ENCODE measurements at places on chromosomes 1 and 21.

- no peak for DNase-seq
Observed at GRCh38 chr1:182890927-182891610, 51.9 kb downstream of the DHX9 start.

DNA sequence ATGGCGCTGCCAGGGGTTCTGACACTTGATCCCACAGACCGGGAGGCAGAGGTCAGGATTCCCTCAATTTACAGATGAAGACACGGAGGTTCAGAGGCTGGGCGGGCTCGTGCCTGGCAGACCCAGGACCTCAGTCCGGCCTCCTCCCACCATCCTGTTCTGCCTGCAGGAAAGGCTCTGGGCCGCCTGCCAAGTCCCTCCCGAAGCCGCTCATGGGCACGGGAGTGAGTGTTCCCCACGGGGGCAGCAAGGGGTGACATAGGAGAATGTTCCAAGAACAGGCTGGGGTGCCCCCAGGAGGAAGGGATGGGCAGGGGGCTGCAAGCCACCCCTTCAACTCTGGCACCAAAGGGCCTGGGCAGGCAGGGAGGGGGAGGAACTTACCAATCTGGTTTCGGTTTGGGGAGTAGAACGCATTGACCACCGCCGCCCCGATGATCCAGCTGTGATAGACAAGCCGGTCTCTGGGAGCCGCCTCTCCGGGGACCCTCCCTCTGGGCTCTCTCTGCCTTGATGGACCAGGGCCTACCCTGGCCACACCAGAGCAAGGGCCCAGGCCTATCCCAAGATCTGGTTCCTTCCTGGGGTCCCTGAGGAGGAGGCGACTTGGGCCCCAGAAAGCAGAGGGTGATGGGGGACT, 7.5 kb downstream of the PRXL2B start:
- no peak for DNase-seq

DNA sequence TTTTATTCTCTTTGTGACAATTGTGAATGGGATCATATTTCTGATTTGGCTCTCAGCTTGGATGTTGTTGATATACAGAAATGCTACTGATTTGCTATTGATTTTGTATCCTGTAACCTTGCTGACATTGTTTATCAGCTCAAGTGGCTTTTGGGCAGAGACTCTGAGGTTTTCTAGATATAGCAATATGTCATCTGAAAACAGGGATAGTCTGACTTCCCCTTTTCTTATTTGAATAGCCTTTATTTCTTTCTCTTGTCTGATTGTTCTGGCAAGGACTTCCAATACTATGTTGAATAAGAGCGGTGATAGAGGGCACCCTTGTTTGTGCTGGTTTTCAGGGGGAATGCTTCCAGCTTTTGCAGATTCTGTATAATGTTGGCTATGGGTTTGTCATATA, 150.8 kb downstream of the FASLG start:
- DNase-seq, result no peak

- no peak for DNase-seq
Observed at GRCh38 chr1:153231785-153232184, 14.4 kb downstream of the PRR9 start.

- DNase-seq, result no peak
Observed at GRCh38 chr21:41446586-41446985, 20.5 kb downstream of the MX1 start.

DNA sequence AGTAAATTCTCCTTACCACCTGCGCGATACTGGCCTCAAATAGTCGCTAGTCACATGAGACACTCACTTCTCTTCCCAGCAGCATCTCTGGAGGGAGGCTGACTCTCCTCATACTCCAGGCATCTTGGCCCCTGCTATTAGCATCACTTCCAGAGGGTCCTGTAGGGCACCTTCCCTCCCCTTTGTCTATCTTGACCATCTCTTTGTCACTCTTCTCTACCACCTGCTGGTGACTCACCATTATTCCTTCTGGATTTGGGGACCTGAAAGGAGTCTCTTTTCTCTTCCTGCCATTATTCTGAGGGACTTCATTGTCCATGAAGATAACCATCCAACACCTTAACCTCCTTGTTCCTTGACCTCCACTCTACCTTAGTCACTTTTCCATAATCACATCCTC, 31.7 kb upstream of the GPR37L1 start:
- DNase-seq, result no peak

DNA sequence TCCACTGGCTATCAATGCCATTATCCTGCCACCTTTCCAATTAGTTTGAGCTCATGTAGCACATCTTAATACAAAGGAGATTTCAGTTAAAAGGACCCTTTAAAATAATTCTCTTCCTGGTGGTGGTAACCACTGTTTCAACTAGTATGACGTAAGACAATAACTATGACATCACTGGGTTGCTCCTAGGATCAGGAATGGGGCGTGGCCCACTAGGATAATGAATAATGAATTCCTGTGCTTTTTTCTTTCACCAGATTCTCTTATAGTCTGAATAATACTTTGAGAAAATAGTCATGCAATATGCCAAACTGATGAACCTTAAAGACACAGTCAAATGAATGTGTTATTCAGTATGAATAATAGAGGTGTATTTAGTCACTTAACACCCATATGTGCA, 10.6 kb upstream of the KIFAP3 start:
- no peak for DNase-seq

DNA sequence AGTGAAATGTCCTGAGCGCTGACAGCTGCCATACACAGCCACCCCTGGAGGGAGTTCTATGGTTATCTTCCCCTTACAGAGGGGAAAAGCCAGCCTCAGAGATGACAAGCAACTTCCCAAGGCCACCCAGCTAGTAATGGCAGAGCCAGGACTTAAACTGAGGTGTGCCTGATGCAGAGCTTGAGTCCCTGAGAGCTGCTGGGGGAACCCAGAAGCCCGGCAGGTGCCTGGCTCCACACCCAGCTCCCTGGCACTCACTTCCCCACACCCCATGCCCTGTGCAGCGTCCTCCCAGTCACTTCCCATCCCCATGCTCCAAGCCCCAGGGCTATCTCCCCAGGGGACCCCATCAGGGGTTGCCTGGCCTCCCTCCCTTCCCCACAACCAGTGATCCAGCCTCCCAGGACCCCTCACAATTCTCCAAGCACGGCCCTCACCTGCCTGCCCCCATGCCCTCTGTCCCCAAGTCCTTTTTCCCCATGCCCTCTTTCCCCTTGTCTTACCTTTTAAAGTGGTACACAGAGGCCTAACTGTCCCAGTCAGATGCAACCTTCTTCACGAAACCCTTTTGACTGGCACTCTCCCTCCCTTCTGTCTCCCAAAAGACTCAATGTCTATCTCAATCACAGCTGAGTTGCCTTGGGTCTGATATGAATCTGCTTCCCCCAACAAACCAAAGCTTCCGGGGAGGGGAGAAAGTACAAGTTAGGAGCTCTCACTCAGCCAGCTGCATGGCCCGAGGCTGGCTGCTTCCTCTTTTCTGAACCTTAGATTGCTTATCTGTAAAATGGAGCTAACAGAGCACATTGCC, 39.8 kb upstream of the LRP8 start:
- no peak for DNase-seq

DNA sequence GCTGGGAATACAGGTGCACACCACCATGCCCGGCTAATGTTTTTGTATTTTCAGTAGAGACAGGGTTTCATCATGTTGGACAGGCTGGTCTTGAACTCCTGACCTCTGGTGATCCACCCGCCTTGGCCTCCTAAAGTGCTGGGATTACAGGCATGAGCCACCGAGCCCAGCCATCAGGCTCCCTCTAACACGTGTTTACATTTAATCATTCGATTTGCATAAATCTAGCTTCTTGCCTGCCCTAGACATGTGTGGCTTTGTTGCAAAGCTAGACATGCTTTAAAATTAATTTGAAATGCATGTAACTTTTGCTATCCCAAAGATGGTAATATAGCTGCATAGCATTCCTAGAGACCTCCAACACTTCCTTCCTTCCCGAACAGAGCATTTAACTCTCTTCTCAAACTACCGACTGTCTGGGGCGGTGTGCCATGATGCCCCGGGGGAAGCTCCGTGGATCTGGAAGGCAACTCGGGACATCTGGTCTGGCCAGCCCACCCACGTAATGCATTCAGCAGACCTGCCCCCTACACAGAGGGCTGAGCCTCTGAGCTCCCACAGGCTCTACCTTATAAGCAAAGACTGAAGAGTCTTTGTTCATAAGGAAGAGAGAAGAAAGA, 34.6 kb upstream of the NID1 start:
- no peak for DNase-seq

DNA sequence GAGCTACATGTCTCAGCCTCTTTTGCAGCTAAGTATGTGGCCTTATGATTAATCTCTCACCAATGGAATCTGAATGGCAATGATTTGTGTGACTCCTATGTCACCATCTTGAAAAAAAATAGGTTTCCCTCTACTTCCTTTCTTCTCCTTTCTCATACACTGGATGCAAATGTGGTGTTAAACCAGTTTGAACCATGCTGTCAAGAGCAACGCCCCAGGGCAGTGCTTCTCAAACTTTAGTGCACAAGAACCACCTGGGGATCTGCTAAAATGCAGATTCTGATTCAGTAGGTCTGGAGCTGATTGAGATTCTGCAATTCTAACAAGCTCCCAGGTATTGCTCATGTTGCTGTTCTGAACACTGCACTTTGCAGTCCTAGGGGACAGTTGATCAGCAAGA, 44.7 kb upstream of the ZNF644 start:
- no peak for DNase-seq

GRCh38 chr1:1336931-1337792, 6.1 kb downstream of the TAS1R3 start:
- no peak for DNase-seq

- no peak for DNase-seq
Observed at GRCh38 chr21:31293986-31294385, 50.1 kb downstream of the TIAM1 start.

DNA sequence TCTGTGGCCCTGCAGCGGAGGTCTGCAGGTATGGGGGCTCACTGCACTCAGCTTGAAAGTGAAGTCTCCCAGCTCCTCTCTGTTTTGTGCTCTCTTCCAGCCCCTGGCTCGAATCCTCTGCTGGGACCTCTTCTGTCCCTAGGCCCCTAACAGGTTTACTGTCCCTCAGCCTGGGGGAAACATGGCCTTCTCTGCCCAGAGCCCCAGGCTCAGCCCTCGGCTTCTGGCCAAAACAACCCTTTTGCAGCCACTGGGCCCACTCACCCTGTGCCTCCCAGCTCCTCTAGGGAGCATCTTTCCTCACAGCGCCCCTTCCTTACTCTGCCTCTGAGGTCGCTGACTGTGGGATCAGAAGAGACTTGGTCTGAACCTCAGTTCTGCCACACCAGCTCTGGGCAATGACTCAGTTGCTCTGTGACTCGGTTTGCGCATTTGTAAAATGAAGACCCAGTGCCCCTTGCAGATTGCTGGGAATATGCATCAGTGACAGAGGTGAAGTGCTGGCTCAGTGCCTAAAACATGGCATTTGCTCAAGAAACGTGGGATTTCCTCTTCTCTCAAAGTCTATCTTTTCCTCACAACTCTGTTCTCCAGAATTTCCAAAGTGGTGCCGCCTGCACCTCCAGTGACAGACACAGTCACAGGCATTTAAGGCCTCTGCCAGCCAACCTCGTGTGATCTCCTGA, 26.5 kb upstream of the TENT5C start:
- DNase-seq, result no peak

- DNase-seq, result no peak
Observed at GRCh38 chr1:206847337-206847834, 18.0 kb upstream of the IL20 start.

GRCh38 chr1:67143966-67144365, 9.2 kb upstream of the C1orf141 start:
- no peak for DNase-seq

DNA sequence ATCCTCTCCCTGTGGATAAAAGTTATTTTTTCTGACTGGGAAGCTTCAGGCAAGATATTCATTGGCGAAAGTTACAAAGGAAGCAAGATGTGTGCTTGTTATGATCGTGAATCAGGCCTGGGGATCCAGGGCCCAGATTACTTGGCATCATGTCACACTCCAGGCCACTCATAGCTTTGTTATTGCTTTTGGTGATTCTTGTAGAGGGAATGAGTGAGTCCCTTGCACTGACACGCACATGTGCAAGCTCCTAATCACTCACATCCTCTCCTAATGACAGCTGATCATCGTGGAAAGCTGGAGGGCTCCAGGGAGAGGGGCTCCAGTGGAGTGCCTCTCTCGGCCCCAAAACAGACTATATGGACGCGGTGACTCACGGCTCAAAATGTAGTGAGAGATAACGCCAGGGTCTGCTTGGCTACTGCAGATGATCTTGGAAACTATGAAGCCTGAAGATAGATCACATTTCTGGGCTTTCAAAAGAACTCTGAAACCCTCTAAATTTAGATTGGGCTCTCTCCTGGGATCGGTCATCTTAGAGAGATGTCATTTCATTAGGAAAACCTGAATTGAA, 481.1 kb upstream of the USP24 start:
- DNase-seq, result no peak

DNA sequence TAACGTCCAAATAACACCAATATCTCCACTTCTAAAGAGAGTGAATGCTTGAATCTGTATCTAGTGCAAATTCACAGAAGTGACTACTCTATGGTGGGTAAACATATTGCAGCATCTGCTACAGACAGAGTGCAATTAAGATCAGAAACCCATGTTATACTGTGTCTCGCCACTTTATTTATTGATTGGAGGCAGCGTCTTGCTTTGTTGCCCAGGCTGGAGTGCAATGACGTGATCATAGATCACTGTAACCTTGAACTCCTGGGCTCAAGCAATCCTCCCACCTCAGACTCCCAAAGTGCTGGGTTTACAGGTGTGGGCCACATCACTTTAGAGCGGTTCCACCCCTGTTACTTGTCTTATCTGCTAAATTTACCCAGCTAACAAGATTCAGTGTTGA, 57.0 kb downstream of the HLCS start:
- DNase-seq, result no peak

- no peak for DNase-seq
Observed at GRCh38 chr1:175737451-175737850, 5.9 kb downstream of the TNR start.

DNA sequence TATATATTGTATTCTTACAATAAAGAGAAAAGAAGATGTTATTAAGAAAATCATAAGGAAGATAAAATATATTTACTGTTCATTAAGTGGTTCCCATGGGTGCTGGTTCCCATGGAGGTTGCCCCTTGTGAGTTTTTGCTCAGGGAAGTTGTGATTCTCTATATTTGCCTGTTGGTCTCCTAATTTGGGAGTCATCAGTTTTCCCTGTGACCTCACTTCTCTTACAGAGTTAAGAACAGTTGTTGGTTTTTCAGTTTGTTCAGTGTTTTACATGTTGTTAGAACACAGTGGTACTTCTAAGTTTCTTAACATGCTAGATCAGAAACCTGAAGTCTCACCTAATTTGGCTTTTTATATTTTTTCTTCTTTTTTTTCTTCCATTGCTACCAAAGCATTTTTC, 109.2 kb downstream of the OSBPL9 start:
- no peak for DNase-seq
